ENCODE measurements at places on chromosomes 11 and 22.

- DNase-seq, result no peak
These were observed 2.5 kb downstream of the UPK2 start for GRCh38 chr11:118958577-118958976.

DNA sequence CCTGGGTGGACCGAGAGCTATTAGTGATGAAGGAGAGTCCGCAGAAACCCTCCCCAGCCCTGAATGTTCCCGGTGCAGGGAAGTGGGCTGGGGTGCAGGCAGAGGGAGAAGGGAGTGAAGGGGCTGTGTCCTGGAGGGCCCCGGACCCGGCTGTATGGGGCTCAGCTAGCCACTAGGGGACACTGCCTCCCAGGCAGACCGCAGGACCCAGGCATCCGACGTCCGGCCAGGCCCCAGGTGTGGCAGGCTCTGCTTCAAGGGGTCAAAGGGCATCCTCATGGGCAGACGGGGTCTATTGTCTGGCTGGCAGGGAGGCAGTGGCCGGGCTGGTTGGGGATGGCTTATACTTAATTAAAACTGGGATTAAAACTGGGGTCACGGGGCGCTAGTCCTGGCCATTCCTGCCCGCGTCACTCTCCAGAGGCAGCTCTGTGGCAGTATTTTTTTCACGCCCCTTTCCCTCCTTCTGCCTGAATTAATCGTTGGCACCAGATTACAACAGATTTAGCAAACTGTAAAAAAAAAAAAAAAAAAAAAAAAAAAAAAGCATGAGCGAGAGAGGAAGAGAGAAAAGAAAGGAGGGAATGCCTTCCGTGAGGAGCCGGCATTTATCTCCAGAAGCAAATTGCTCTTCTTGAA, 5.1 kb downstream of the FLRT1 start:
- peak; percentile 20 for DNase-seq

DNA sequence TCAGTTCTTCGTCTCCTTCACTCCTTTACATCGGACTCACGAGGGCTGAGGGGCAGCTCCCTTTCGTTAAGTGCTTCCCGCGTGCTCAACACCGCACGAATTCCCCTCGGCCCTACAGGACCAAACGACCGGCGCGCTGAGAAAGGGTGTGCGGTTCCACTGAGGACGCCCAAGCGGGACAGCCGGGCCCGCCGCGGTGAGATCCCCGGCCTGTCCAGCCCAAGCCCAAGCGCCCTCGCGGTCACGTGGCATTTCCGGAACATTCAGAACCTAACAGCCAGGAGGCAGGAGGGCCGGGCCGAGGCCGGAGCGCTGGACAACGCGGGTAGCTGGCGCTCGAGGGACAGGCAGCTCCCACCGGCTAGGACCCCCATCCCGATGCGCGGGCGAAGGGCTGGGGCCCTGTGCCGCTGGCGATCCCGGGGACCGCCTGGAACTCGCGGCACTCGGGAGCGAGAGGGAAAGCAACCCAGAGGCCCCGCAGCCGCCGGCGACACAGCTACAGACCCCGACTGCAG, 737 bp upstream of the STIP1 start:
- DNase-seq, result no peak

- no peak for DNase-seq
These were observed 71.2 kb downstream of the FBXO7 start for GRCh38 chr22:32545801-32546200.

DNA sequence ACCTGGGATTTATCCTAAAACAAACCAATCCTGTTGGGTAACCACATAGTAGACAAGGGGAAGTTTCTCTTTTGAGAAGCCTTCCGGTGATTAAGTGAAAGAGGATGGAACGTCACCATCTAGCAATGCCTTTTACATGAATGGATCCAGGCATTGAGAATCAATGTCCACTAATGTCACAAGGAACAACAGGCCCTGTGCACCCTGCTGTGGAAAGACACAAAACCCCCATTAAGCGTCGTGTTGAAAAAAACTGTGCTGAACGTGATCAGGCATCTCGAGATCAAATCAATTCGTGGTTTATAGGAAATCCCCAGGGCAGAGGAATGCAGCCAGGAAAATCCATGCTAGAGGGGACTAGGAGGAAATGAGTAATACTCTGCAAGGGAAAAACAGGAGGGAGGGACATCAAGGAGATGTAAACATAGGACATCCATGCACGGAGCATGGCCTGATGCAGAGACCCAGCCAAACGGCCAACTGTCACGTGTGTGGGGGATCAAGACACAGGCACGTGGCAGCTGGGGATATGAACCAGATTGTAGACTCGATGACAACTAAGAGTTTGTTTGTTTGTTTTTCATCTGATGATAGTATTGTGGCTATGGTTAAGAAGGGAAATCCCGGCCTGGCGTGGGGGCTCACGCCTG, 38.6 kb upstream of the CARS1 start:
- DNase-seq, result no peak

GRCh38 chr11:86142170-86142569, 73.3 kb upstream of the PICALM start:
- no peak for DNase-seq

DNA sequence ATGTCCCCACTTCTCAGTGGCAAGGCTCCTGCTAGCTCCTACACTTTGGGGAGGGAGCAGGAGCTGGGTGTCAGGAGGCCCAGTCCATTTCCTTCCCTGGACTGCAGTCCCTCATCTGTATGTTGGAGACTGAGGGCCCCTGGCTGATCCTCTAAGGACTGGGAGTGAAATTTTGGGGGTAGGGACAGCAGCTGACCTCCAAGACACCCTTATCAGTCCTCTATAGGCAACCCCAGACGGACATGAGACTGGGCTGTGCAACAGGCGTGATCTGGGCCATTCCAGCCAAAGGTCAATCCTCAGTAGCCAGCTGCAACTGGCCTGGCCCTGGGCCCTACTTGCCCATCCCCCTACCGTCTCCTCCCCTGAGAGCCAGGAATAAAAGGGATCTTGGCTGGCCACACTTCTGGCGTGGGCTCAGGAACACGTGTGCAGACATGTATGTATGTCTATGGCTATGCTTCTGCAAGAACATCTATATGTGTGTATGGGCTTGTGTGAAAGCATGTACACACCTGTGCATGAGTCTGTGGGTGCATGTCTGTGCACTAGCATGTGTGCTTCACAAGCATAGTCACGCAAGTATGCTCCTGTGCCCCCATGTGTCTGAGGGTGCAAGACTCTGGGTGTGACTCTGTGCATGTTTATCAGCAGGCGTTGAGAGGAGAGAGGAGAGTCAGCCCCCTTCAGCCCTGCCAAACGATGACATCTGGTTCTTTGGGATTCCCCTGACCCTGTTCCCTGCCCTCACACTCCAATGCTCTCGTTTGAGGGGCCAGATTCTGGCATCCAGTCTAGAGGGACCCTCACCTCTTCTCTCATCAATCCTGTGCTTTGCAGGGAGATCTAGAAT, 24.6 kb upstream of the DGAT2 start:
- no peak for DNase-seq

- DNase-seq, result peak; percentile 72
These were observed 486 bp downstream of the STIM1 start for GRCh38 chr11:3855808-3856491.

- no peak for DNase-seq
These were observed 103.1 kb downstream of the PTPRJ start for GRCh38 chr11:48083421-48083820.

GRCh38 chr11:105573091-105573490, 36.8 kb upstream of the GRIA4 start:
- no peak for DNase-seq

GRCh38 chr22:37561212-37562048, 1.1 kb downstream of the CDC42EP1 start:
- DNase-seq, result peak; percentile 92

DNA sequence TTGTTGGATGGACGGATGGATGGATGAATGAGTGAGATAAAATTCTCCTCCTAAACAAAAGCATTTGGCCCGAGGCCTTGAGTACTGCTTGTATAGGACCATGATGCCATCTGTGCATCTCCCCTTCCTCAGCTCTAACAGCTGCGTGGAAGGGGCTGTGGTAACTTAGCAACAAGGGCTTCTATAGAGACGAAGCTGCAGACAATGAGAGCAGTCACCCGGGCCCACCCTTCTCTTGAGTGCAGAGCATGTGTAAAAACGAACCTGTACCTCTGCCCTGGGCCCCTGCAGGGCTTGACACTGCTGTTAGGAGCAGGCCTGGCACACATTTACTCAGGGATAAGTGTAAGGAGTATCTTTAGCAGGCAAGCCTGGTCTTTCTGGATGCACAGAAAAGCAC, 391.5 kb downstream of the CADM1 start:
- DNase-seq, result no peak

DNA sequence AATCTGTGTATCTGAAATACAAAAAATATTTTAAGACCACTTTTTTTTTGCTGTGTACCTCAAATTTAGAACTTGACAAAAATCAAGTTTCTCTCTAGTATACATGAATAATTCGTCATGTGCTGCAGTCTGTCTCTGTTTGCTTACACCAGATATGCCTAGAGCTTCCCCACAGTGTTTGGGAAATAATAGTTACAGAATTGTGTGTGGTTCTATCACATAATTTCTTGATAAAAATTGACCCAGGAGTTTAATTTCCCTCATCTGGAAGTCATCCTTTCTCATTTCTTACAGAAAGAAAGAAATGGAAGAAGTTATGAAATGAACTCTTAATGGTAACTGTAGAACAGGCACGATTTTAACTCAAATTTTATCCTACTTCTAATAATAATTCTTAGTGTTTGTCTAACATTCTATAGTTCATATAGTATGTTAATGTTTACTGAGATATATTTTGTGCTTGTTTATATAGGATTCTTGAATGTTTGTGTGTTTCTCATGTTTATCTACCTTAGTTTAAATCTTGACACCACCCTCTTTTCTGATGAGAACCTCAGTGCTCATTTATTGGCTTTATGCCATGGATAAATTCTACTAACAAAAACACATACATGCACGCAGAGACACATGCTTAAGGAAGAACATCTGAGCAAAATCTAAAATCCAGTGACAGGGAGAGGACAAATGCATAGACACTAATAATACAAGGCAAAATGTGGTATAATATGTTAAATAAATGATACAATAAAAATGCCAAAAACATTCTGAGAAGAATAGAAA, 61.4 kb upstream of the CTSC start:
- no peak for DNase-seq

DNA sequence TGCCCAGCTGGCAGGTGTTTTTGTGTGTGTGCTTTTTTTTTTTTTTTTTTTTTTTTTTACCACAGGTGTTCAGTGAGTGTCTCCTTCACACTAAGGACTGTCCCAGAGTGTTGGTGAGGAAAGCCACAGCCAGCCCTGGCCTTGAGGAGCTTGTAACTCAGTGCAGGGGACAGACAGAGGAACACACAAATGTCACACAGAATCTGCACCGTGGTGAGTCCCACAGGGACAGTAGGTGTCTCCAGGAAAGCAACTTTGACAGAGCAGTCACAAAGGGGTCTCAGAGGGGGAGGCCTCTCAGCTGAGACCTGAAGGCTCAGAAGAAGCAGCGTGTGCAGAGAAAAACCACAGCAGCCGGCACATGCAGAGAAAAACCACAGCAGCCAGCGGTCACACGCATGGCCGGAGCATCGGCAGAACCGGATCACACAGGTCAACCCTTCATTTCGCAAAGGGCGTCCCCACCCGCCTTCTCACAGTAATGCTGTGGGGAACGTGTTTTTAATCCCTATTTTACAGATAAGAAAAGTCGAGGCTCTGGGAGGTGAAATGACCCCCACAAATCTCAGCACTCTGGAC, 101.7 kb upstream of the PRR5 start:
- no peak for DNase-seq

GRCh38 chr22:29043906-29044575, 17.6 kb downstream of the C22orf31 start:
- no peak for DNase-seq

DNA sequence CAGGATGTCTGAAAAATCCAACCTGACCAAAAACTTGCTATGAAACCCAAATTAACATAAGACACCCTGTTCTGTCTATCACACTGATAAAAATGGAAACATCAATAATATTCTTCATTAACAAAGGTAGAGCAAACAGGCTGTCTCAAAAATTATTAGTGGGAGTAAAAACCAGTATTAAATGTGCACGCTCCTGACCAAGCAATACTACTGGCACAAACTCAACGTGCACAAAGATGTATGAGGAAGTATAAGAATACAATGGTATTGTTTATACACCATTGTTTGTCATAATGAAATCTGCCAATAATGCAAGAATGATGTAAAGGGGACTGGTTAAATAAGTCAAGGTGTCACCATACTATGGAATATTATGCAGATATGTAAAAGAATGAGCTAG, 288.5 kb downstream of the MN1 start:
- no peak for DNase-seq

GRCh38 chr22:39710380-39711150, 140.0 kb downstream of the CACNA1I start:
- no peak for DNase-seq

GRCh38 chr11:117473481-117474091, 145.9 kb downstream of the CEP164 start:
- DNase-seq, result no peak

- DNase-seq, result peak; percentile 63
These were observed at the start of gene ZDHHC8 for GRCh38 chr22:20131597-20131858. Gene ZDHHC8, plus strand, starts transcription at chr22:20131804. Its CDS starts 144 bp downstream, at chr22:20131948.

DNA sequence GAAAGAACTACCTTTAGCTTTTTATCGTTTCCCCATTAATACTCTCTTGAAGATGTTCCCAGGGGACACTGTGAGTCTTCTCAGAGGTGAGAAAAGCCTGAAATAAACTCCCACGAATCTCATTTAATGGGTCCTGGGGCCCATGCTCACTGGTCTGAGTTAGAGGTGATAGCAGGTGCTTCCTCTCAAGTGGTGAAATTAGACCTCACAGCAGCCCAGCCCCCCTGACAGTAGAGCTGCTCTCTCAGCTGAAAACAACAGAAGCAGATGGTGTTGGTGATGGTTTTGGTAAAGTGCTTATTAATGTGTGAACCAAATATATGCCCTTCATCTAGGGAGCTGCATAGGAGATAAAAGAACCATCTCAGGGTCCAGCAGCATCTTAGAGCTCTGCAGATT, 76.8 kb upstream of the VPREB1 start:
- no peak for DNase-seq

DNA sequence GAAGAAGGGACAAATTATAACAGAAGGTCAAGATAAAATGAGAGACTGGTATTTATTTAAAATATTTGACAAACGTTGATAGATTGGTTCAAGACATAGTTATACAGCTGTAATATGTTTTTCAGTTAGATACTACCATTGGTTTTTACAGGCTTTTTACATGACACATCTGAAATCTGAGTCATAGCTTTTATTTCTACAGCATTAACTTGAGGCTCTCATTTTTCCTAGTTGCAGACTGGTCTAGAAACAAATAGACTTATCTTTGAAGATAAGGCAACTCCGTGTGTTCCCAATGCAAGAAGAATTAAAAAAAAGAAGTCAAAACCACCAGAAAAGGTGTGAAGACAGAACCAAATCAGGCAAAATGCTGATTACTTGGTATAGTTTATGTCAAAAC, 31.3 kb downstream of the CEP57 start:
- no peak for DNase-seq

GRCh38 chr22:37749831-37750595, 53.2 kb downstream of the TRIOBP start:
- DNase-seq, result no peak

- peak; percentile 49 for DNase-seq
These were observed 653 bp downstream of the GRK3 start for GRCh38 chr22:25564979-25565677.

- DNase-seq, result no peak
These were observed 82.6 kb downstream of the FAM76B start for GRCh38 chr11:95706974-95707387.

- DNase-seq, result no peak
These were observed 12.7 kb downstream of the FAM76B start for GRCh38 chr11:95776859-95777258.
